ENCODE measurements at places on chromosomes 16 and 17.

DNA sequence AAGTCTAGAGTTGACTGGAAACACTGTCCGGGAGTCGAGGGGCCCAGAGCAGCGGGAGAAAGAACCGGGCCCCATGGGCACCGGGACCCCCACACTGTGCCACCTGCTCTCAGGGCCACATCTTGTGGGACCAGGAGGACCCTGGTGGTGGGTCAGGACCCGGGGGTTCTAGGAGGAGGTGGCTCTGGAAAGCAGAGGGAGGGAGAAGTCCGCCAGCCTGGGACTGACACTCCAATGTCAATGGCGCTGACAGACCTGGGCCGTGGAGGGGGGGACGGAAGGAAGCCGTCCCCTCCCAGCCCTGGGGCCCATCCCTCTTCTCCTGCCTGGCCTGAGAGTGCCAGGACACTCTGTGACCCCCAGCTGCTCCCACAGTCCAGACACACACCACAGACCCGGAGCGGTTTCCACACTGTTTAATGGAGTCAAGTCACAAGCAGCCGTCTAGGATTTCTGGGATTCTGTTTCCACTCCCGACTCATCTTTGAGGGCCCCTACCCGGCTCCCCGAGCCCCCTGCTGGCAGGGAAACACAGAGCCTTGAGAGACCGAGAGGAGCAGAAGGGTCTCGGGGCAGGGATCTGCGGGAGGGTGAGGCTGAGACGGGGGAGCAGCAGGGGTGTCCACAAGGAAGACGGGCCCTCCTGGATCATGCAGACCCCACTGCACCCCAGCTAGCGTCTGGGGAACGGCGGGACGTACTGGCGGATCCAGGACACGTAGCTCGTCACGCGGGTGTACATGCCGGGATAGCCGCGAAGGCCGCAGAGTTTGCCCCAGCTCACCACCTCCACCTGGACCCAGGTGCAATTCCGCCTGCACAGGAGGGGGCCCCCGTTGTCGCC lies 23.5 kb upstream of the UBE2I start:
- DNase-seq, result no peak

- peak; percentile 84 for DNase-seq
Measured at GRCh38 chr17:77516902-77517301, 376.1 kb downstream of the SEC14L1 start.

DNA sequence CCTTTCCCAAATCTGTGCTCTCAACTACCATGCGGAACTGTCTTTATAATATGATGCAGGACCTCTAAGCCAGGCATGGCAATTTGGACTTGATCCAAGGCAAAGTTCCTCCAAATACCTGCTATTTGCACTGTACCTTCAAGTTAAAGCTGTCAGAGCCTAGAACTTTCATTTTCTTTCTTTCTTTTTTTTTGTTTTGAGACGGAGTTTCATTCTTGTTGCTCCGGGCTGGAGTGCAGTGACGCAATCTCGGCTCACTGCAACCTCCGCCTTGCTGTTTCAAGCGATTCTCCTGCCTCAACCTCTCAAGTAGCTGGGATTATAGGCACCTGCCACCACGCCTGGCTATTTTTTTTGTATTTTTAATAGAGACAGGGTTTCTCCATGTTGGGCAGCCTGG lies 51.7 kb downstream of the ARHGAP27 start:
- DNase-seq, result no peak

DNA sequence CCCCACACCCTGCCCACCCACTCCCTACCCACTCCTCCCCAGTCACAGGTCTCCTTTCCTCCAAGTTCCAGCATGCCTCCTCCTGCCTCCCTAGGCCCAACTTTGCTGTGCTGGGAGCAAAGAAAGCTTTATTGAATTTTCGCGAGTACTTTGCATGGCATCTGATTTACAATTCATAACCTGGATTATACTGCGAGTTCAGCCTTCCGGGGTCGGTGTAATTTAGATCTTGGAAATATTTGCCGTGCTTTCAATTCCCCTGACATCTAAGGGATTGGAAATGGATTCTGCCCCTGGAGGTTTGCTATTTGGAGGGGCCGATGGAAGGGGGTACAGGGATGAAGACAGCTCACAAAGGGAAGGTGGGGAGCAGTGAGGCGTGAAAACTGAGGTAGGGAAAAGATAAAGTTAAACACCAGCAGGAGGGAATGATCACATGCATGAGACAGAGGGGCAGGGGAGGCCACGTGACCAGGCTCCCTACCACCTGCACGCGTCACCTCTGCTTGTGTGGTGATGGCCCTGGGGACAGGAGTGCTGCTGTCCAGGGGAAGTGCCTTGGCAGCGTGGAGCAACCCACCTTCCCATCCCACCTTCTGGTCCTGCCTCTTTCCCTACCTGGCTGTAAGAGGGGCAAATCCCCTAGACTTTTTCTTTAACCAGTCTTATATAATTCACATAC lies 132.3 kb upstream of the RPL38 start:
- no peak for DNase-seq

- no peak for DNase-seq
Measured at GRCh38 chr16:89437991-89438390, 52.4 kb downstream of the ANKRD11 start.

DNA sequence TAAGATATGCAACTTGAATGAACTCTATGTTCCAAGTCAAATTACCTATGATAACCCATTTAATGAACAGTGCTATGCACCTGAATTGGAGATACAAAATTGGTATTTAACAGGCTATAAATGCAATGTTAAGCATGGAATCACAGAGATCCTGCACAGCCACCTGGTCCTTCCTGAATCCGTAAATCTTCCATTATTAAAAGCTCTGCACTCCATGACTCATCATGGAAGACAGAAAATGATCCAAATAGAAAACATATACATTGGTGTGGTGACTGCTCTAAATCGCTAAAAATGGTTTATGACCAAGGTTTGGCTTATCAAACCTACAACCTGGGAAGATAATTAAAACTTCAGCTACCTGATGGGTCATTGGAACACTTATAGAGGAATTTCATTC lies 45.3 kb downstream of the GLG1 start:
- no peak for DNase-seq

DNA sequence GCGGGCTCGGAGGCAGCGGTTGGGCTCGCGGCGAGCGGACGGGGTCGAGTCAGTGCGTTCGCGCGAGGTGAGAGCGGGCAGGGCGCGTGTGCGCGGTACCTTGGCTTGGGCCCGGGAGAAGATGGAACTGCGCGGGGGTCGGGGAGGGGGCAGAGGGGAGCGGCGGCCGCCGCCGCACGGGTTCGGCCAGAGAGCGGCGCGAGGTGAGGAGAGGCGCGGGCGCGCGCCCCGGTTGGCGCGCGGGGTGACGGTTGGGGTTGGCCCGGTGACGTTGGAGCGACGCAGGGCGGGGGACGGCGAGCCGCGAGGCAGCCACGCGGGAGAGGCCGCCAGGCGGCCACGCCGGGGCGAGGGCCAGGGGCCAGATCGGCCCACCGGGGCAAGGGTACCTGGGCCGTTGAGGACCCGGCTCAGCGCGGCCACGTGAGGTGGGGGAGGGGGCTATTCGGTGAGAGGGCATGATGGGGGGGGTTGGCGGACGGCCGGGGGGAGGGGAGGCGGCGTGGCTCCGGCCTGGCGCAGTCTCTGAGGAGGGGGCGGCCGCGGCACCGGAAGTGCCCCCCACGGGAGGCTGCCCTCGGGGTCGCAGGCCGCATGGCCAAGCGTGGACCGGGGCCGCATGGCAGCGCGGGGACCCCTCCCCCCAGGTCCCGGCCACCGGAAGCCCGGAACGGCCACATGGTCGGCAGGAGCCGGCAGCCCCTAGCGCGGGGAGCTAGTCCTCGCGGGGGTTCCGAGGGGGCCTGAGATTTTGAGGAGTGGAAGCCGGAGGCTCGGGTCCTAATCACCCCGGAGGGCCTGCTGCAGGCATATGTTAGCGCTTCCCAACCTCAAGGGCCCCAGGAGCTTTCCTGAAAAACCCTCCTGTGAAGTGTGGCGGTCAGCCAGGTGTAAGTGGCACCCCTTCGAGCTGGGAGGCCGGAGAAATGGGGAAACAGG lies 527 bp downstream of the EIF5A start:
- DNase-seq, result peak; percentile 42

- DNase-seq, result no peak
Measured at GRCh38 chr17:72176951-72177660, 56.3 kb downstream of the SOX9 start.

- DNase-seq, result no peak
Measured at GRCh38 chr16:50298075-50298460, 31.7 kb downstream of the ADCY7 start.

GRCh38 chr17:37839196-37839978 lies 84.8 kb upstream of the TBC1D3K start:
- no peak for DNase-seq

DNA sequence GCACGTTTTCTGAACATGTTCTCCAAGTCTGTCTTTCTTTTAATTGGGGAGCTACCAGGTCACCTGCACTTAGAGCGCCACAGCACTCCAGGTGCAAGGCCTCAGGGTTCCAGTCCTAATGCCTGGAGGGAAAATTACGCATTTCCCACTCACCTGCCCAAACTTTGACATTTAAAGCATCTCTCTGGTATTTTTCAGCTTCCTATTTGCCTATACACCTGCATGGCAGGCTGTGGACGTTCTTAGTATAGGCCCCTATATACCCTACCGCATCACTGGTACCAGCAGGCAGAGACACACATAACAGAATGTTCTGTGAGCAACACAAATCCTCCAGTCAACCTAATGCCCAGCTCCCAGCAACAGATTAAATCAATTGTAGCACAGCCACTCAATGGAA lies 213.3 kb downstream of the MRTFB start:
- DNase-seq, result no peak

DNA sequence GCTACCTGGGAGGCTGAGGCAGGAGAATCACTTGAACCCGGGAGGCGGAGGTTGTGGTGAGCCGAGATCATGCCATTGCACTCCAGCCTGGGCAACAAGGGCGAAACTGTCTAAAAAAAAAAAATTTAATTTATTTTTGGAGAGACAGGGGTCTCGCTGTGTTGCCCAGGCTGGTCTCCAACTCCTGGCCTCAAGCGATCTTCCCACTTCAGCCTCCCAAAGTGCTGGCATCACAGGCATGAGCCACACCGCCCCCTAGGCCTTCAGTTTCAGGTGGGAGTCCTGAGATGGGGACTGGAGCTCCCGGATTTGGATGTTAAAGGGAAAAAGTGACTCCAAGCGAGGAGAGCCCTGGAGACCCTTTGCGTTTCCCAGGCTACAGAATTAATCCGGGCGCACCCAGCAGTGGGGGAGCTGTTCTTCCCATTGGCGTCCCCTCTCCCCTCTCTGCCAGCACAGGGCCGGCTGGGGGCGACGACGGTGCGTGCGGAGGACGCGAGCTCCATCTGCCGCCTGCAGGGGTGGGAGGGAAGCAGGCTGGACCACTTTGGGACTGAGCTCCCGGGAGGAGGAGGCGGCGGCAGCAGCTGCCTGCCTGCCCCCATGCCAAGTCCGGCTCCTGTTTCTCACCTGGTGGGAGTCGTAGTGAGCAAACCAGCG lies 49.3 kb upstream of the USP7 start:
- no peak for DNase-seq

GRCh38 chr16:50653633-50654519 lies 27.2 kb downstream of the SNX20 start:
- DNase-seq, result no peak

GRCh38 chr16:49307176-49307575 lies 25.5 kb upstream of the CBLN1 start:
- peak; percentile 4 for DNase-seq

- no peak for DNase-seq
Measured at GRCh38 chr17:62676231-62676943, 48.9 kb downstream of the MRC2 start.

DNA sequence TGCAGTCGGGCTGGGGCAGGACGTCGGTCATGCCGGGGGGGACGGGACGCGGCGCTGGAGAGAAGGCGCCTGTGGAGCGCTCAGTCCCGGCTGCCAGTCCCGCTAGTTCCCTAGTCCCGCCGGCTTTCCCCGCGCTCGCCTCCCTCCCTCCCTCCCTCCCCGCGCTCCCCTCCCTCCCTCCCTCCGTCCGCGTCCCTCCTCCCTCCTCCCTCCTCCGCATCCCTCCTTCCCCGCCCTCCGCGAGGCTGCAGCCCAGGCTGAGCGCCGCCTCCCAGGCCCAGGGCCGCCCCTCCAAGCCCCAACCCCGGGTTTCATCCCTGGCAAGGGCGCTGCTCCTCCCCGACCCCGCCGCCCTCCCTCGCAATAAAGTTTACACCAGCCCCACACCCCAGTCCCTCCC lies 34.8 kb downstream of the TIMM22 start:
- DNase-seq, result no peak

GRCh38 chr16:11561454-11561805 lies 25.3 kb downstream of the LITAF start:
- no peak for DNase-seq

DNA sequence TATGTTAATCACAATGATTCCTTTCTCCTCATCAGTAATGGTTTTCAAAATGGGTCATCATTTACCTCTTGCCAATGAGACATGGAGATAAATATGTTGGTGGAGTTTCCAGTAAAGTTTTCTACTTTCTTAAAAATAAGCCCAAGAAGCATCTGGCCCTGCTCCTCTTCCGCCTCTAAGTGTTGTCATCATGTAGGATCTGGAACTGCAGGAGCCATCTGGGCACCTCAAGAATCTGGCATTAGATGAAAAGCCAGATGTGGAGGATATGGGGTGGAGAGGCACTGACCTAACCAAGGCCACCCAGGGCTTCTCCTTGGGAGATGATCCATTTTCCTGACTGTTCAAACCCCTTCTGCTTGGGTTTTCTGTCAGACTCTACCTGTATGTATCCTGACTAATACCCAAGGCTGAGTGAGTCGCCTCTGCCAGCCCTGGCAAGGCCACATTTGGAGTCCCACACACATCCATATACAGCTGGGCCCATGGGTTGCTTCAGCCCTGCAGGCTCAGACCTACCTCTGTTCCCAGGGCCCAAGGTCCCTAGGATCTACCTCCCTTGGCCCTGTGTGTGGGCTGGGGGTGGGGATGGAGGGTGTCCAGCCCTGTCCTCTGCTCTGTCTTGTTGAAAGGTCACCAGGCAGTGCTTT lies 24.6 kb downstream of the CCDC182 start:
- peak; percentile 42 for DNase-seq

GRCh38 chr16:82767198-82767597 lies 140.4 kb downstream of the CDH13 start:
- no peak for DNase-seq

DNA sequence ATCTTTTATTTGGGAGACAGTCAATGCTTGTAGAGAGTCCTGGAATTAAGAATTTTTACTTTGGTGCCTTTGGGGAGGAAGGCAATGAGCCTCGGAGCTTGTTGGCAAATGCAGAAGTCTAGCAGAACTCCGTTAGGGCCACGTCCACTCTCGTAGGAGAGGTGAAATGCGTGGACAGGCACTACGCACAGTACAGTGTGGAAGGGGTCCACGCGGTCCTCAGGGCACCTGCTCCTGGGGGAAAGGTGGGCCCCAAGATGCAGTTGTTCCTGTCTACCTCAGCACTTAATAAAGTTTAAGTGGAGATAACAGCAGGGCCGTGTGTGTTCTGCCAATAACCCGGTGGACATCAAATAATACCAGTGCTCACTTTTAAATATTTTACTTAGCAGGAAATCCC lies 1.8 kb downstream of the RAB11FIP3 start:
- no peak for DNase-seq

DNA sequence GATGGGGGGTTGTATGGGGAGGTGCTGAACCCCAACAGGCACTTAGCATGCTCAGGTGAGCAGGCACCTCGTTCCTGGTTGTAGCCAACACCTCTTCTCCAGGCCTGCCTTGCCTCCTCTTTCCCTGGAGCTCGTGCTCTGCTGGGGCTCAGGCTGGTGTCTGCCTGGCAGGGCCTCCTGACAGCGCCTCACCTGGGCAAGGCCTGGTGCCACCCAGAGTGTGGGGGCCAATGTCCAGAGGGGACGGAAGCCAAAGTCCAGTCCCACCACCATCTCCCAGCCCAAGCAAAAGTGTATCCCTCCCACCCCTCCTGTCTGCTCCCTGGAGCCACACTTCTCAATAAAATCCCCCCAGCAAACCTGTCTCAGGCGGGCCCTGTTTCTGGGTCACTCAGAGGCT lies 304.2 kb upstream of the TNRC6C start:
- DNase-seq, result no peak
